SW480 (cell line): ENCODE measurements at places on chromosomes 6 and 20.

GRCh38 chr6:121504227-121504626, 68.8 kb downstream of the GJA1 start:
- no peak for DNase-seq

DNA sequence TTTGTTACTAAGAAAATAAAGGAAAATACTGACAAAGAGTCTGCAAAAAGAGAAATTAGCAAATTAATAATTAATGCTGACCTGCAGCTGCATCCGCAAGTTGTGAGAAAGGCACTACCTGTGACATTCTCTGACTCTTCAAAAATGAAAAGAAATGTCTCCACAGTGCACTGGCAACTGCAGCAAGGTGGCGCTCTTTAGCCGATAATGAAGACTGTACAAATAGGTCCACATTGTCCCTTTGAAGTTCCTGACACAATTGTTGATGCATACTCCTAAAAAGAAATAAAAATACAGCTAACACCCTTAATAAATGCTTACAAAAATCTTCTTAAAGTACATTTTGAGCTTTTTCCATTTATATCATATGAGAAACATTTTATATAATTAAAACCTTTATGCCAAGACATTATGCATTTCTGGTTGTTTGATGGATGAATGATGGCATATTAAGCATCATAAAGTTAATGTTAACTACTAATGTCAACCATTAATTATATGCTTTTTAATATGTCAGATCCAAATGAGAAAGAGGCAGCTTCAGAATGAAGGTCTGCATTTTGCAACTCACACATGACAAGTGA, 96.5 kb downstream of the MMS22L start:
- DNase-seq, result peak; percentile 28

DNA sequence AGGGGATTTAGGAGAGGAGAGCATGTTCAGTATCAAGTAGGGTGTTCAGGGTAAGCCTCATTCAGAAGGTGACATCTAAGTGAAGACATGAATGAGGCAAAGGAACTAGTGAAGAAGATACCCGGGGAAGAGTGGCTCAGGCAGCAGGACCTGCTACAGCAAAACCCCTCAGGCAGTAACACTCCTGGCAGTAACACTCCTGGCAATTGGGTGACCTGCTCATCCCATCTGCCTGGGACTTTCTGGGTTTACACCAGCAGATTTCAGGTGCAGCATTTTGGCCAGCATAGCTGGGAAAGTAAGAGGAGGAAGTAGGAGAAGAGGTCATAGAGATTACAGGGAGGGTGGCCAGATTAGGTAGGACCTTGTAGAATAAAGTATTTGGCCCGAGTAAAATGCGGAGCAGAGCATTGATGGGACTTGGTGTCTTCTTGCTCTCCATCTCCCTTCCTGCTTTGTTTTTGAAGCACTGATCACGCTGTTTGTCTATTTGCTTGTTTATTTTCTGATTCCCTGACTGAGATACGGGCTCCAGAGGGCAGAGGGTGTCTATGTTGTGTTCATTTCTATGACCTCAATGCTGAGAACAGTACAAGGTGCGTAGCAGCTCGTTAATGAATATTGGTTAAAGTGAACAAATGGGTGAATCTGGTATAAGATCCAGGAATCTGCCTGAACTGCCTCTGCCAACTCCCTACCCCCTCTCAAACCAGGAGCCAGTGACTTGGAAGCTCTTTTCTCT, 88.3 kb downstream of the IYD start:
- DNase-seq, result no peak

- no peak for DNase-seq
Observed at GRCh38 chr6:54621285-54621684, 225.3 kb upstream of the FAM83B start.

GRCh38 chr6:93746892-93747291, 327.5 kb upstream of the EPHA7 start:
- no peak for DNase-seq

DNA sequence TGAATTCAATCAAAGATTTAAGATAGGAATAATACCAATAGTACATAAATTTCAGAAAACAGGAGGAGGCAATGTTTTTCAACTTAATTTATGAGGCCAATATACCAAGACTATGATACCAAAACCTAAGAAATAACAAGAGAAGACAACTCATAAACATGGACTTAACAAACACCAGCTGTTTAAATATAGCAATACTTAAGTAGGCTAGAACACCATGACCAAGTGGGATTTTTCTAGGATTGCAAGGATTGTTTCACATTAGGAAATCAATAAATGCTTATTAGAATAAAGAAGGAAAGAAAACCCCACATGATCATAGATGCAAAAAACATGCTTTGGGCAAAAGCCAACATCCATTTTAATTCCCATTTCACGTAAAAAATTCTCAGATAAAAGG, 355.1 kb downstream of the EPM2A start:
- DNase-seq, result no peak
